ENCODE measurements at places on chromosomes 7 and 10. TPM values are rescaled to one million over a fixed set of nuclear protein-coding genes. Genes with fewer than 3 reads are reported as not detected.

Gene RPEL1
- total RNA-seq: under 0.01 TPM

Gene LFNG
- 2.3 TPM for total RNA-seq

Gene KCNMA1
- 40.1 TPM for total RNA-seq

Gene FEZF1
- not detected for total RNA-seq

Gene SFTPD
- not detected for total RNA-seq

Gene TFR2
- 0.08 TPM for total RNA-seq

Gene PRSS37
- total RNA-seq: not detected

Gene GAD2
- total RNA-seq: not detected

Gene HECW1
- total RNA-seq: 3.6 TPM

Gene AGMO
- total RNA-seq: not detected

Gene GPR37
- 7.0 TPM for total RNA-seq

Gene MOSPD3
- total RNA-seq: 11.4 TPM

Gene FGFBP3
- total RNA-seq: 1.2 TPM

Gene VSIR
- 20.6 TPM for total RNA-seq

Gene CADPS2
- 26.9 TPM for total RNA-seq

Gene STEAP4
- total RNA-seq: 2.1 TPM

Gene SPDYE1
- total RNA-seq: not detected

Gene RGR
- not detected for total RNA-seq

Gene HKDC1
- 0.16 TPM for total RNA-seq

Gene ANKRD61
- total RNA-seq: not detected

Gene ELAPOR2
- total RNA-seq: 14.7 TPM

Gene TBC1D12
- 16.5 TPM for total RNA-seq

Gene GARIN1A
- 1.2 TPM for total RNA-seq

Gene COBL
- total RNA-seq: not detected

Gene PTPN20
- 0.27 TPM for total RNA-seq

Gene RADIL
- 0.25 TPM for total RNA-seq

Gene ABCC2
- 0.98 TPM for total RNA-seq

Gene AKR1B1
- 51.6 TPM for total RNA-seq

Gene SFRP4
- 171 TPM for total RNA-seq

Gene SMO
- total RNA-seq: 4.2 TPM

Gene C10orf53
- total RNA-seq: not detected

Gene SLC26A5
- total RNA-seq: not detected

Gene ZNF518A
- total RNA-seq: 8.6 TPM

Gene CYP26A1
- total RNA-seq: not detected

Gene CLIP2
- total RNA-seq: 89.9 TPM

Gene VENTX
- not detected for total RNA-seq

Gene ST8SIA6
- 0.09 TPM for total RNA-seq

Gene ZNF679
- total RNA-seq: not detected
